ENCODE measurements at places on chromosomes 12 and 14. TPM values are rescaled to one million over a fixed set of nuclear protein-coding genes. Genes with fewer than 3 reads are reported as not detected.

The IL31 gene
- not detected for total RNA-seq

The SYNDIG1L gene
- total RNA-seq, result under 0.01 TPM

The CAPS2 gene
- 7.4 TPM for total RNA-seq

The ZDHHC22 gene
- total RNA-seq, result not detected

The CDH24 gene
- total RNA-seq, result 5.1 TPM

The ARHGAP9 gene
- total RNA-seq, result 0.33 TPM

The TAS2R7 gene
- not detected for total RNA-seq

The GLS2 gene
- 0.13 TPM for total RNA-seq

The TCL1B gene
- total RNA-seq, result not detected

The NPAS3 gene
- 0.76 TPM for total RNA-seq

The KRT73 gene
- not detected for total RNA-seq

The LRFN5 gene
- 11.3 TPM for total RNA-seq

Measured in smooth muscle cell of the pulmonary artery (primary cell).